Activated CD8-positive, alpha-beta memory T cell treated with anti-CD3 and anti-CD28 coated beads for 1 hour (primary cell): ENCODE measurements at places on chromosomes 5 and 9.

- DNase-seq = no peak
These were observed 599.8 kb downstream of the PDE4D start for GRCh38 chr5:59293700-59294099.

GRCh38 chr5:79961716-79962574 is 29.1 kb downstream of the MTX3 start:
- no peak for DNase-seq

GRCh38 chr5:75274486-75274885 is 37.8 kb upstream of the ANKRD31 start:
- no peak for DNase-seq

DNA sequence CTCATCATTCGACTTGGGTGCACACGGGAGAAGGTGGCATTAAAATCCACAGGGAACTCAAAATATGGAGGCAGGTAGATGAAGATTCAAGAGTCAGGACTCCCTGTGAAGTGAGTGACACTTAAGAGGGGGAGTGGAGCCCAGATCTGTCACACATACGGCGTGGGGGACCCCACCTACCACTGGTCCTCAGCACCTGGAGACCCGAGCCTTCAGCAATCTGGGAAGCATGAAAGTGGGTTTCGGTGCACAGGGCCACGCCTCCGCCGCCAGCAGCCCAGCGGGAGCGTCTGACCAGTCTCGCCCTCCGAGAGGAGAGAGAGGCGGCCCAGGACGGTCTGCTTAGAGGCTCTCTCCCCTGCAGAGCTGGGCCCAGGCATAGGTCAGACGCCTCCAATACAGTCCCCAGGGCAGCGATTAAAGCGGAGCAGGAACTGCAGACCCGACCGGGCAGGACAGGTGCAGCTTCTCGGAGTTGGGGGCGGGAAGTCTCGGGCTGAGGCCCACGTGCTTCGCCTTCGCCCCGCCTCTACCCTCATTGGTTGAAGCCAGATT is 639 bp upstream of the SLC2A8 start:
- DNase-seq = no peak

- no peak for DNase-seq
These were observed 75.7 kb downstream of the CAMK4 start for GRCh38 chr5:111299831-111300432.

- DNase-seq = no peak
These were observed 3.7 kb upstream of the LCN2 start for GRCh38 chr9:128145536-128145935.

GRCh38 chr5:95778713-95779436 is 43.7 kb downstream of the GLRX start:
- no peak for DNase-seq

DNA sequence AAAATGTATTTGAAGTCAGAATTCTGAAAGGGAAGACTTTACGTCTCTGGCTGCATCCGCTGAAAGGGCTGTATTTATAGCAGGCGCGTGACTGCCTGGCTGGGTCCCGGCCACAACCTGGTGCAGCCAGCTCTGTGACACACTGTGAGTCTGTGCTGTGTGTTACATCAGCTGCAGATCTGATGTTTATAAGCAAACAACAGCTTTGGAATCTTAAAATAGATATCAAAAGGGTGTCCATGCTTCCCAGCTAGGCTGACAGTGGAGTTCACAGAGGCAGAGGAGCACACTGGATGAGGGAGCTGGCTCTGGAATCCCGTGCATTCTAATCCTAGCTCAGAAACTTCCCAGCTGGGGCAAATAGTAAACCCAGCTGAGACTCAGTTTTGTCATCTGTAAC is 433.4 kb upstream of the BRINP1 start:
- no peak for DNase-seq

DNA sequence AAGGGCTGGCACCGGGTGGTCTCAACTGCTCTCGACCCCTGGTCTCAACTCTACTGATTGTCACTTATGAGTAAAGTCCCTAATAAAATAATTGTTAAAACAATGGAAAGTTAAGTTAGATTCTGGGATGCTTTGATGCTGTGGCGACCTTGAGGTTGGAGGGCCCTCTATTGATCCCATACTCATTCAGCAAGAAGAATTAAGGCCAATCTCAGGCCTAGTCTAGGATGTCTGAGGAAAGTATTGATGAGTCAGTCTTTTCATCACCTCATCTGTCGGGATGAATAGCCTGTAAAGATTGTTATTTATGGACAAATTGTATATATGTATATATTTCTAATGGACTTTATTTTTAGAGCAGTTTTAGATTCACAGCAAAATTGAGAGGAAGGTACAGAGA is 50.8 kb downstream of the WDR36 start:
- no peak for DNase-seq

DNA sequence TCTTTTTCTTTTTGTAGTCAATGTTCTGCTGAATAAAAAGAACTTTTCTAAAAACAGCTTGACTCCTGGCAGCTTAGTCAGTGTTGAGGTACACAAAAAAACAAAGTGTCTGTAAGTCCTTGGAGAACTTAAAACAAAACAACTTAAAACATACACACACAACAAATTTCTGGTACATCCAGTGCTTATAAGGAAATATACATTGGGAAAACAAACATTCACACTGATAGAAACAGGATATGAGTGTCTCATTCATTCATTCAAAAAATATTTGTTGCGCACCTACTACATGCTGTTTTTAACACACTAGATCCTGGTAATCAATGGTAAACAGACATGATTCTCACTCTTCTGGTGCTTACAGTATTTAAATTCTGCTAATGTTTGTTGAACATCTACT is 27.4 kb upstream of the MEGF9 start:
- no peak for DNase-seq

- DNase-seq = no peak
These were observed 45.7 kb upstream of the TGFBR1 start for GRCh38 chr9:99058964-99059921.

GRCh38 chr9:22037954-22038690 is 29.0 kb upstream of the CDKN2B start:
- no peak for DNase-seq

DNA sequence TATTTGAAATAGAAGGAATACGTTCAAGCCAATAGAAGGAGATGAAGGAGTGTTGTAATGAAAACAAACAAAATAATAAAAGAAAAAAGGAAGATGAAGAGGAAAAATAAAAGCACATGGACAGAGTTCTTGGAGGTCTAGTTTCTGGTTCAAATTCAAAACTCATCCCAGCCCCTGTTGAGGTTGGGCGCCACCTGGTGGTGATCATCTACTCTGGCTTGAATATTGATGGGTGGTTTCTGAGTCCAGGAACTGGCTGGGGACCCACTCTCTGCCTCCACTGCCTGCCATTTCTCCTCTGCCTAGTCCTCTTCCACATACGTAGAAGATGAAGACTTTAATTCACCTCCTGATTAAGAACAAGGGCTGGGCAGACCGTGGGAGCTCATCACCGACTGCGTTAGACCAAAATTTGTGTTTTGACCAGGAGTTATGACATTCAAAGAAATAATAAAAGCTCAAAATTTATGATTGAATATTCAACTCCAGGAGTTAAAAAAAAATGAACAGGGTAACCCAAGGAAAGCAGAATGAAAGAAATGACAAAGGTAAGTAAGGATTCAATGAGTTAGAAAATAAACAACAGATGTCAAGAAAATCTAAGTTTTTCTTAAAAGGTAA is 99.0 kb upstream of the SLC1A3 start:
- DNase-seq = peak; percentile 9

GRCh38 chr9:93577078-93577974 is 942 bp downstream of the PHF2 start:
- no peak for DNase-seq
